ENCODE measurements at places on chromosomes 13 and 19. TPM values are rescaled to one million over a fixed set of nuclear protein-coding genes. Genes with fewer than 3 reads are reported as not detected.

The CYSLTR2 gene
- total RNA-seq: 3.1 TPM

The CD177 gene
- total RNA-seq: not detected

The DHDH gene
- 3.6 TPM for total RNA-seq

The NOVA2 gene
- 0.38 TPM for total RNA-seq

The PLPP2 gene
- total RNA-seq: 2.1 TPM

The FXYD1 gene
- 2.0 TPM for total RNA-seq

The GAS6 gene
- total RNA-seq: 1.5 TPM

The EFNA2 gene
- not detected for total RNA-seq

The NLRP12 gene
- not detected for total RNA-seq

The KLK11 gene
- not detected for total RNA-seq

The RASAL3 gene
- total RNA-seq: 112 TPM

The NLRP4 gene
- total RNA-seq: not detected

The ZNF880 gene
- 12.8 TPM for total RNA-seq

The CERS4 gene
- total RNA-seq: 23.2 TPM

DNA sequence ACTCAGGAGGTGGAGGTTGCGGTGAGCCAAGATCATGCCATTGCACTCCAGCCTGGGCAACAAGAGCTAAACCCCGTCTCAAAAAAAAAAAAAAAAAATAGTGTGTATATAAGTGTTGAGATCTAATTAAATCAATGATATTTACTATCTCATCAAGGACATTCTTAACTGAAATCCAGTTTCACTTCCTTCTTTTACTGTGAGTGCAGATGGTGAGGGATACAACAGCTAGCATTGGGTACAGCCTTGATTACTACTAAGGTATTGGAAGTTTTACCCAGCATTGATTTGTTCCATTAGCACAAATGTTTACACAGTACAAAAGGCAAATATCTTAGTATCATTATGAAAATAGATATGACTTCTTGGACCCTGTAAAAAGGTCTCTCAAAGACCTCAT, 546.6 kb downstream of the KCTD12 start:
- no peak for DNase-seq

GRCh38 chr19:58538257-58539168, 5.4 kb upstream of the TRIM28 start:
- DNase-seq: peak; percentile 71

- no peak for DNase-seq
Measured at GRCh38 chr13:114261328-114261965, 20.0 kb upstream of the UPF3A start.

GRCh38 chr19:34172661-34173192, 423 bp downstream of the LSM14A start:
- DNase-seq: no peak

- no peak for DNase-seq
Measured at GRCh38 chr13:44389876-44390275, 16.3 kb downstream of the SERP2 start.

- peak; percentile 27 for DNase-seq
Measured at GRCh38 chr13:31008400-31009115, 76.1 kb downstream of the TEX26 start.

GRCh38 chr13:30821421-30821820, 84.7 kb upstream of the MEDAG start:
- DNase-seq: no peak

GRCh38 chr13:62162860-62163259, 747.2 kb upstream of the PCDH20 start:
- no peak for DNase-seq

- no peak for DNase-seq
Measured at GRCh38 chr13:84661718-84662117, 779.4 kb upstream of the SLITRK1 start.

- no peak for DNase-seq
Measured at GRCh38 chr13:36362251-36362650, 16.1 kb upstream of the SPART start.

DNA sequence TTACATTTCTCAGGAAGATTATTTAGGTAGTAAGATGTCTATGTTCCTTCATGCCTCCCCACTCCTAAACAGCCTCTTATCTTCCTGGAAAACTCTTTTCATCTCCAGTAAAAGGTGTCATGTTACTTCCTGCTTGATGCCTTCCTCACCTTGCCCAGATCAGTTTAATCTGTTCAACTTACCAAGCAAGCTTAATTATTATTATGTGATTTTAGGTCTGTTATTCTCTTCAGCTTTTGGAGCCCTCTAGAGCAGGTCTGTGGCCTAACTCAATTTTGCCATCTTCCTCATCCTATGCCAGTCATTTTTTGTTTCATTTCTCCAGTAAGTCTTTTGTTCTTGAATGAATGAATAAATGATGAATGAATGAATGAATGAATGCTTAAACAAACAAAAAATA, 528.4 kb downstream of the DCT start:
- DNase-seq: no peak

- DNase-seq: peak; percentile 20
Measured at GRCh38 chr13:46339035-46339666, 47.9 kb downstream of the RUBCNL start.

GRCh38 chr13:26300140-26300539, 46.2 kb downstream of the CDK8 start:
- DNase-seq: no peak

DNA sequence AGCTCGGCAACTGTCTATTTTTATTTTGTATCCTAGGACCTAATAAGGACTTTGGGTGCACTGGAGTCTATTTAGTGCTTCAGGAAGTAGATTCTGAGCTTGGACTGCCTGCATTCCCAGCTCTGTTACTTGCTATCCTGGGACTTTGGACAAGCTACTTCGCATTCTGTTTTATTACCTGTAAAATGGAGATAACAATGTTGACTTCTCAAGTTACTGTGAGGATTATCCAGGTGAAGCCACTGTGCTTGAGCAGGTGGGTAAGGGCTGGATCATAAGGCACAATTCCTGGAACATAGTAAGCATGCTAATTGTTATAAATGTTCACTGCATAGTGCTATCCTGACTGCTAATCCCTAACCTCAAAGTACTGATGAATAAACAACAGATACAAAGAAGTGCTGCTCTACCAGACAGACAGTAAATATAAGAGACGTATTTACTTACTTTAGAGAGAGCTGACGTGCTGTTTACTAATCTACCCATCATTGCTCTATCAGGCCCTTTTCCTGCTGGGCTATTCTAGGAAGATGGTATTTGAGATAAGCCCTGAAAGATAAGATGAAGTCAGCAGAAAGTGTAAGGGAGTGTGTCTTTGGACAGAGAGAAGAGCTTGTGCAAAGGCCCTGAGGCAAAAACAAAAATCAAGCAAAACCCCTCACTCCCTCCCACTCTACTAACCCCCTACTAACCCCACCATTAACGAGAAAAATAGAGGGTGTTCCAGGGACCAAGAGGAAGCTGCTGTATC, 50.8 kb upstream of the FLT1 start:
- DNase-seq: no peak

DNA sequence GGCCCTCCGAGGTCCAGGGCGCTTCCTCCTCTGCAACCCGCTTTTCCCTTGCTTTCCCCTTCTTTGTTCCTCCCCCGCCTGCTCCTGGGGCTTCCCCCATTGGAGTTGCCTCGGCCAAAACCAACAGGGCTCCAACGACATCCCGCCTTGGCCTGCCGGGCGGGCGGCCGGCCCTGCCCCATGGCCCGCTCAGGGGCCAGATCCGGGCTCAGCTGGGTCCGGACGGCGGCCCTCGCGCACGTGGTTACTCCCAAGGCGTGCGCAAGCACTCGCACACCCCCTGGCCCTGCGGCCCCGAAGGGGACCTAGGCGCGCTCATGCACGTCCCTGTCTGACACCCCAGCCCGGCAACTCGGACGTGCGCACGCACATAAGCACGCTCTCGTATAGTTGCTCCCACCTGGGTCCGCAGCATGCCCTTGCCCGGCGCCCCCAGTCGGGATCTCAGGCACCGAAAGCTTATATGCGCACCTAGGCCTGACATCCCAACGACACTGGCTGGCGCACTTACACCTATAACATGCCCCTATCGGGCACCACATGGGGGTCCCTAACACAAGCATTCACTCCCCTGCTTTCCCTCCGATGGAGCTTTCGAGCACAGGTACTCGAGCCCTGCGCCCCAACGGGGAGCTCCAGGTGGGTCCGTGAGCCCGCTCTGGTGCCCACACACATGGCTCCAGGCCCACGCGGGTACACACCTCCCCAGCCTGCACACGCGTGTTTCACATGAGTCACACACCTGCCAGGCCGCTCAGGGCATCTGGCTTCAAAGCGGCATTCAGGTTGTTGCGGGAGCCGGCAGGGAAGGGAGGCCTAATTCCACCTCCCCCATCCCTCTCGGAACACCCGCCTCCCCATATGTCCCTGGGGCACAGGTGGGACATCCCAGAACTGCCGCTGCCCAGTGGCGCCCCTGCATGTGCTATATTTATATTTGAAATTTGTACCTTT, 15.0 kb downstream of the NFIX start:
- DNase-seq: no peak

GRCh38 chr13:21232196-21232595, 55.7 kb downstream of the MRPL57 start:
- DNase-seq: no peak

DNA sequence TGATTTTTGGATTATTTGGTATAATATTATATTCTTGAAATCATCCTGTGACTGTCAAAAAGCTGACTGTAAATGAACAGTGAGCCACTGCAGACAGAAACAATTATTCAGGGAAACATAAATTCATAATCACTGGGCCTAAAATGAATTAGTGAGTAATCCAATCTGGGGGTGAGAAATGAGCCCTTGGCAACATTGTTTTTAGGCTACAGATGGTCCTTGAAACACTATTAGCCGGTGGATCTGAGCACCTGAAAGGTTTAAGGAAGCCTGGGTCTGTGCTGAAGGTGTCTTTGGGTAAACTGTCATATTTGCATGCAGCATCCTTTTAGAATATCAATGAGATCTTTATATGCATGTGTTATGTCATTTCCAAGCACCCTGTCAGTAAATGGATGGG, 290.7 kb downstream of the ATP8A2 start:
- DNase-seq: no peak

DNA sequence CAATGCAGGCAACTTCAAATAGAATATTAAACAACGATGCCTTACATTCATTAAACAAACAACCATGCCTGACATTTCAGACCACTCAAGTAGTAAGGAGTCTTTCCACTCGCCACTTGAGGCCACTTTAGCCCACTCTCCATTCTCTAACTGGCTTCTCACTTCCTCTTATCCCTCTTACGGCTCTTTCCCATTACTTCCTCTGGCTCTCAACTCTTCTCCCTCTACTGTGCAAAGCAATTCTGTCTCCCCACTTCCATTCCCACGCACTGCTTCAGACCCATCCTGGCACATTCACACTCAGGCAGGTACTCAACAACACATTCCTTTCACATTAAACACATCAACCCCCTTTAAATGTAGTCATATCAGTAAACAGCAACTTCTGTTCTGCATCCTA, 229.8 kb upstream of the IPO5 start:
- no peak for DNase-seq

DNA sequence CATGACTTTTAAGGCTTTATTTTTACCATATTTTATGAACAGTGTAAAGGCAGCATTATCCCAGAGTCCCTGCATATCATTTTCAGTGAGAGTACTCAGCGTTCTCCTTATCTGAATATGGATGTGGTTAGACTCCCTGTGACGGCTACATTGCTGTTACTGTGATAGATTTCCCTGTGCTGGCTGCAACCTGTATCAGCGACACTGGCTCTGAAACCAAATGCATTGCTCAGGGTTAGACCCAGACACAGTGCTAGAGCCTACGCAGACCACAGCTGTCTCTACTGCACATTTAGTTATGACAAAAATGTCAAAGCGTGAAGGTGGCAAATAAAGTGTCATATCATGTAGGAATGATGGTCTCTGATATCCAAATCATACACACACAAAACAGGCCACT, 138.0 kb downstream of the ENOX1 start:
- DNase-seq: no peak

GRCh38 chr13:91563799-91564198, 165.4 kb downstream of the GPC5 start:
- DNase-seq: no peak
